ENCODE measurements at places on chromosomes 1 and 21.

GRCh38 chr1:202802998-202803932 lies 5.0 kb downstream of the KDM5B start:
- no peak for DNase-seq

DNA sequence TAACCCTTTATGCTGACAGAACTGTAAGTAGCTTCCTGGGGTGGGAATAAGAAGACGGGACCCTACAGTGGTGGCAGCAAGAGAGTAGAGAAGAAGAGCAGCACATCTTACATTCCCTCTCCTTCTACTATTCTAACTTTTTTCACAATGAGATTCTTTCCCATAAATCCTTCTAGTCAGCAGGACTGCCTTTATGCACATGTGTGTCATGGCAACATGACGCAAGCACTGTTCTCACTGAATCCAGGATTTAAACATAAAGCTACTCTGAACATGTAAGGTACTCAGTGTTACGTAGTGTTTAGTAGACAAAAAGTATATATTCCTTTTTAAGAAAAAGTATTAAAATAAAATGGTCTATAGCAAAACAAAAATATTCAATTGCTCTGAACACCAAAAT lies 309.7 kb upstream of the LYPLAL1 start:
- DNase-seq = no peak

DNA sequence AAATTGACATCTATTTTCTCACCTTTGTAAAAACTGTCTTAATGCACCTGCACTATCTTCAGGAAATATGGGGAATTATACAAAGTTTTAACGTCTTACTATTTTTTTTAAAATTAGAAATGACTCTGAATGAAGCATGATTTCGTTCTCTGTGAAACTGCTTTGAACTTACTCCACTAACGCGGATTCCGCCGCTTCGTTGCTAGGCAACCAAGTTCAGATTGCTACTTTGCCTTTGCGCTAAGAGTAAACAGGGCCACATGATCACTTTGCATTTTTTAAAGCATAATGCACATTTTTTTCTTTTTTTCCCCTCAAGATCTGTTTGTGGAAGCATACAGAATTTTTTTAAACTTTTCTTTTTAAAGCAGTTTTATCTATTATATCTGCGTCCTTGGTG lies 690.5 kb downstream of the BRINP3 start:
- DNase-seq = no peak

GRCh38 chr1:238196516-238196915 lies 305.8 kb upstream of the ZP4 start:
- no peak for DNase-seq

DNA sequence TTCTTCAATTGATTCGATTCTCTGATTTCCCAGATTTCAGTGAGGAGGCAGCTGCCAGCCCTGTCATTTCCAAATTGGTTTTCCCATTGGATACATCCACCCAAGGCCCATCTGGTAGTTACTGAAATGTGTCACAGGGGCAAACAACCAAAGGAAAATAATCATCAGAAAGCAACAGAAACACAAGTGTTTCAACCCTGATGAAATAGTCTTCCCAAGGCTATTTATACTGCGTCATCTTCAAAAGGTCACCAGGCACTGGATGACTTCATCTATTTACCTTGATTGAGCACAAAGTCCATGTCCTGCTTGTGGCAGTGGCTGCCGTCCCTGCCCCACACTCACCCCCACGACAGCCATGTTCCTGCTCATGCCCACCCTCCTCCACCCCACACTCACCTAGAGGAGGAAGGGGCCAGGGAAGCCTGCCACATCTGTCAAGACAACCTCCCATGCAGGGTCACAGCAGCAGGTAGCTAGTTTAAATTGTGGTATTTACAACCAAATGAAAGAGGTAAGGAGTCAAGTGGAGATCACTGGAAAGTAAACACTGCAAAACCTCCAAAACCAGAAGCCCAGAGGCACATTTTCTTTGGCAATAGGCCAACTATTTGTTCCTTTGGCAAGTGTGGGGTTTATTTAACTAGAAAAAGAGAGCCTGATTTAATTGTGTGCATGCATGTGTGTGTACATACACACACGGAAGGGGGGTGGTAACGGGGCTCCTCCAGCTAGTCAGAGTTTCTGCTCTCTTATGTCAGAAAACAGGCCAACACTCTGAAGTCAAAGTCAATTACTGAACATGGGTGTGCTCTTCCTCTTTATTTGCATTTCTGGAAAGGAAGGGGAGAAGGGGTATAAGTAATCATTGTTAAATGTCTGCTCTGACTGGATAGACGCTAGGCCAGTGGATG lies 49.5 kb upstream of the RAB4A start:
- no peak for DNase-seq

DNA sequence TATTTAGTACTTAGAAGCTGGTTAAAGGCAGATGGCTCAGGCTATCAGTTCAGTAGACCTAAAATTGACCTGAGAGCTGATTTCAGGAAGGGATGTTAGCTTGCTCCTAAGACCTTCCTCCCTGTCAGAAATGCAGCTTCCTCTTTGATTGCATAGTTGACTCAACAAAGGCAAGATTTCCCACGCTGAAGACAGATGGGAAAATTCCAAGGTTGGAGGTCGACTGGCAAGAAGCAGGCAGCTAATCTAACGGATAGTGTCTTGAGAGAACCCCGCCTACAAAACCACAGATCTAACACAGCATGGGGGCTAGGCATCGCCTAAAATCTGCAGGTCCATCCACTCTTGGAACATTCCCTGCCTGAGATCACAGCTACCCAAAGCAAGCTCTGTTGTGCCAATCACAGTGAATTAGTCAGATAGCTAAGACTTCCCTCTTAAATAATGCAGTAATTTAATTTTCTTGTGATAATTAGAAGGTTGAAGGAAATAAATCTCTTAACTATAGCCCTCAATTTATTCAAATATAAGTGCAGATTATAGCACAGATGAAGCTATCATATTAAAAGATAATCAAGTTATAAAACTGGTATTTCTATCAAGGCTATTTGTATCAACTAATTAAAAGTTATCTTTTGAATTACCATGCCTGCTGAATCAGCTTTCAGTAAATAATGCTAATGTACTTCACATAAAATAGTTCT lies 357.8 kb upstream of the SGIP1 start:
- peak; percentile 39 for DNase-seq

DNA sequence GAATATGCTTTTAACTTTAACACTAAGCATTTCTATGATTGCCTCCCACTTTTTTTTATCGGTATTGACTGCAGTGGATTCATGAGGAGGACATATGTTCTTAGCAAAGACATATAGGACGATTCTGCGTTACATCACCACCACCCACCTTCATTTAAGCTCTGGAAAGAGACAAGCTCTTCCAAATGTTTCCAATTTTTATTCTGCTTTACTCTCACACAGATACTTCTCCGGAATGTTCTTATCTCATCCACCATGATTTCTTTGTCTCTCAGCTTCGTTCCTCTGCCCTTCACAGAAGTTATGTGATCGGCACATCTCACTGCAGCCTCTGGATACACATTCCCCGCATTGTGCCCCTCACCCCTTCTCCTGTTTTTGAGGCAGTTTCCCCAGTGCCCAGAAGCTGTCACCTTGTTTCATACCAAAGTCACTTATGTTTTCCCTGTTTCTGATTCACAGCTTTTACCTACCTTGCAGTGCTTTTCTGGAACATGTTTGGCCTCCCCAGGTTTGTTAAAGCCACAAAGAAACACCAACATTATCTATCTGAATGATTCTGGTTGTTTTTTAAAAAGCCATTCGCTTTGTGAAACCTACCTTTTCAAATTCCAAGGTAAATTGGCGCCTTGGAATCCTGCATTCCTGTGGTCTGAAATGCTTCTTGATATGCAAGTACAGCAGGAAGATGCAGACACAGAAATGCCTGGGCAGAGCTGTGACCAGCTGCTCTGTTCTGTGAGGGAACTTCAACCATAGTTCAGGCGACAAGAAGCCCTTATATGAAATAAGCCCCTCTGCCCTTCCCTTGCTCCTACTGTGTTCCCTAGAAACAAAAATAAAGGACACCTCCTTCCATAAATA lies 1020.2 kb downstream of the TTLL7 start:
- DNase-seq = peak; percentile 88

DNA sequence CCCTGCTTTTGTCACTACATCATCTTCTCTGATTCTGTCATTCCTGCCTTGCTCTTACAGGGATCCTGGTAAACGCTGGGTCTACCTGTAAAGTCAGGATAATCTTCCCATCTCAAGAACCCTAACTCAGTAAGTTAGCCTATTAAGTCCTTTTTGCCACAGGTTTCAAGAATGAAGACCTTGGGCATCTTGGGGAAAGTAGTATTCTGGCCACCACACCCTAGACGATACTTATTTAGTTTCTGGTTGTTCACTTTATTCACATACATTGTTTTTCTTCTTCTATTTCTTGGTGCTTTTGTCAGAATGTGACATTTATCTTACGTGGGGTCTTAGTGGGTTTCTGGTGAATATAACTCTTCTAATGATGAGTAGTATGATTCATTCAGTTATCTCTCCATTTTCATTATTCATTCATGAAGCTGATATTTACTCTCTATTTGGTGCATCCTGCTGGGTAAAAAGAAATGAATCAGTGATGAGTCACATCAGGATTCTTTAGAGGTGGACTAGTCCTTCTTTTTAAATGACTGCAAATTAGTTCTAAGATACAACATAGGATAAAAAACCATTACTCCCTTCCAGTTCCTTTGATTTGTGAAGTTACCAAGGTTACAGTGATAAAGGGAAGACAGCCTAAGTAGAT lies 514.4 kb upstream of the B3GALT2 start:
- DNase-seq = no peak

GRCh38 chr1:89538361-89538760 lies 13.7 kb downstream of the LRRC8B start:
- no peak for DNase-seq

DNA sequence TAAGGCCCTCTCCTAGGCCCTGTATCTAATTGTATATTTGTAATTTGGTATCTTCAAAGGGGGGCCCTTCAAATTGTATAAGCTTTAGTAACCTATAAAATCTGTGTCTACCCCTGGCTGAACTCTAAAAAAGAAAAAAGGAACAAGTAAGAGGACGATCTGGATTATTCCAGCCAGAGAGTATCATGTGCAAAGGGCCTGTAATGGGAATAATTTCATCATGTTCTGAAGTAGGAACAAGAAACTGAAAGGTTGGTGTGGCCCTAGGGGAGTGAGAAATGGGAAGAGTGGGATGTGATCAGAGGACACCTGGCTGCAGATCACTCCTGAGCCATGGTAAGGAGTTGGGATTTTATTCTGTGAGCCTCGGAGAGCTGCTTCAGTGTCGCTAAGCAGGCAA lies 14.7 kb downstream of the PTAFR start:
- no peak for DNase-seq

GRCh38 chr1:37035796-37036666 lies 1.7 kb upstream of the GRIK3 start:
- DNase-seq = no peak

DNA sequence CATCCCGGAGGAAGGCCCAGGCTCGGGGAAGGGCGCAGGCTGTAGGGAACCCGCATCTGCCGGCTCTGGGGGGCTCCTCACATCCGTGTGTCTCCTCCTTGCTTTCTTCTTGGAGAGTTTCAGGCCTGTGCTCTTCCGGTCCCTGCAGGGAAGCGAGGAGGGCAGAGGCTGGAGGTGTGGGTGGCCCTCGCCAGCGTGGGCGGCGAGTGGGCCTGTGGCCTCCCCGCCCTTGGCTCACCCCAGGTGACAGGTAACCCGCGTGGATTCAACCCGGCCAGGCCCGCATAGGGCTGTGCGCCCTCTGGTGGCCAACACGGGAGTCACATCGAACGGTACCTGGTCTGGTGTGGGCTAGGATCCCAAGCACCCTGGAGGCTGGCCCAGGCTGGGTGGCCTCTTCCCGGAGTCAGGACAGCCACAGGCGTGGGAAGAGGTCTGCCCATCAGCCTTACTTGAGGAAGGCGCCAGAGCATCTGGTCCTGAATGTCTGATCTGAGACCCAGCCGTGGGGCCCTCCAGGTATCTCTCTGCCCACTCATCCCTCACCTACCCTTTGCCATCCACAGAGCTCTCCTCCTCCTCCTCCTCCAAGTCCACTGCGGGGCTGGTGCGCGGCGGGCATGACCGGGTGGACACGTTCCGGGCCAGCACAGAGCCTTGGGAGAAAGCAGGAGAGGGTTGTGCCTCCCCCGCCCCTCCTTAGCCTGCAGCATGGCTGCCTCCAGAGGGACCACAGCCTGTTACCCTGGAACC lies 9.6 kb upstream of the TNFRSF25 start:
- no peak for DNase-seq

- no peak for DNase-seq
These were observed 19.9 kb downstream of the WNT4 start for GRCh38 chr1:22123071-22123390.

GRCh38 chr1:156499194-156499841 lies 1.3 kb downstream of the MEF2D start:
- no peak for DNase-seq

DNA sequence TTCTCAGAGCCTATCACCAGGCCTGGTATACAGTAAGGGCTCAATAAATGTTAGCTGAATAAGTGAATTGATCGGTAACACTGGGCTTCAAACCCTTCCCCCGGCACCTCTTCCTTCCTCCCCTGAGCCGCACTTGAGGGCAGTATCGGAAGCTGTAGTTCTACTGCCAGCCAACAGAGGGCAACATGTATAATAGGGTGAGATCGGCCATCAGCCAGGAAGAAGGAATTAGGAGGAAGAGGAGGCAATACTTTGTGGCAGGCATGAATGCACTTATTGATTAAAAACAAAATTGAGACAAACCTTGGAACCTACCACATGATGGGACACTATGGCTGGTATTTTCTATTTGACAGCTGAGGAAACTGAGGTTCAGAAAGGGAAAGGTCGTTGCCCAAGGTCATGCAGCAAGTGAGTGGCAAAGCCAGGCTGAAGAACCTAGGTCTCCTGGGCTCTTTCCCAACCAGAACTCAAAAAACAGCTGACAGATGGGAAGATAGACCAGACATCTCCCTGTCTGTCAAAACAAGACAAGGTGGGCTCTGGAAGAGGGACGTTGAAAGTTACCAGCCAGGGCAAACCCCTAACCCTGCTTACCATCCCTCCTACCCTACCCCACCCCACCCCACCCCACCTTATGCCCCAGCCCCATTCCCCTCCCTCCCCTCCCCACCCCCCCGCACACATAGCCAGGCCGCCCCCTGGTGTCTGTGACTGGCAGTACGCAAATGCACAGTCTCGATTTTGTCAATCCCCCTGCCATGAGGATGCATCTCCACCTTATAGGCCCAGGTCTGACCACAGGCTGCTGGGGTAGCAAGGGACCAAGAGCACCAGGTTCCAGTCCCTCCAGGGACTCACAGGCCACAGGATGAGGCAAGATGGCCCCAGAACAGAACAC lies 107.3 kb upstream of the RUNX3 start:
- DNase-seq = no peak

DNA sequence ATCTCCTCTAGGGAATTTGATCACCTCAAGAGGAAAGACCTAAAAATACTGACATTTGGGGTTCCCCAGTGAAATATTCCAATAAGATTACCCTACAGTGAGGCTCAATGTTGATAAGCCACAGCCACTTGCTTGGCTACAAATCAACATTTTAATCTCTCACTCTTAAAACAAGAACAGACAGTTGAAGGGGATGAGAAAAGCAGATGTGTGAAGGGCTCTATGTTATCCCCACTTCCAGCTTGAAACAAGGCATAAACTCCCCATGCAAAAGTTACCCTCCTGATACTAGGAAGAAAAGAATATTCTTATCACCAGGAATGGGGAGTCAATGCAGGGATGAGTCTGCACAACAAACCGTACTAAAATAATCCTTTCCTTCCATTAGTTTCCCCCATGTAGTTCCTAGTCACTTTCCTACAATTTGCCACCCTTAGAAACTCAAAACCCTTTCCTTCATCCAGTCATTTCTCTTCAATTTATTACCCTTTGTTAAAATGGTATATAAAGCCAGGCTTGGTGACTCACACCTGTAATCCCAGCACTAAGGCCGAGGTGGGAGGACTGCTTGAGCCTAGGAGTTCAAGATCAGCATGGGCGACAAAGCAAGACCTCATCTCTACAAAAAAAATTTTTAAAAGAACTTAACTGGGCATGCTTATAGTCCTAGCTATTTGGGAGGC lies 29.5 kb downstream of the LPGAT1 start:
- DNase-seq = no peak

Data from NT2/D1 (cell line).